ENCODE measurements at places on chromosomes 6 and 20.

GRCh38 chr6:15739867-15740266 lies 77.0 kb upstream of the DTNBP1 start:
- DNase-seq: no peak

- peak; percentile 51 for DNase-seq
Observed at GRCh38 chr6:37236921-37237320, 20.7 kb upstream of the TBC1D22B start.

- no peak for DNase-seq
Observed at GRCh38 chr6:39086294-39086693, 28.7 kb downstream of the SAYSD1 start.

DNA sequence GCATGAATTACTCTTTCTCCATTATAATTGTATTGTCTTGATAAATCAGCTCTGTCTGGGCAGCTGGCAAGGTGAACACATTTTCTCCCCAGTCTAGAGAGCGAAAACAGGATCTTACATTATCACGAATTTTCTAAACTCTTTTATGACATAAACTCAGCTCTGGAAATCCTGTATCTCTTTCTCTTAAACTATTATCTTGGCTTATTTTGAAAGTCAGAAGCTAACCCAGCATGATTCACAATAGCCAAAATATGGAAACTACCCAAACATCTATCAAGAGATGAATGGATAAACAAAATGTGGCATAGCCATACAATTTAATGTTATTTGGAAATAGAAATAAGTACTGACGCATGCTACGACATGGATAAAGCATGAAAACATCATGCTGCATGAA lies 25.9 kb upstream of the AGPAT4 start:
- DNase-seq: no peak

DNA sequence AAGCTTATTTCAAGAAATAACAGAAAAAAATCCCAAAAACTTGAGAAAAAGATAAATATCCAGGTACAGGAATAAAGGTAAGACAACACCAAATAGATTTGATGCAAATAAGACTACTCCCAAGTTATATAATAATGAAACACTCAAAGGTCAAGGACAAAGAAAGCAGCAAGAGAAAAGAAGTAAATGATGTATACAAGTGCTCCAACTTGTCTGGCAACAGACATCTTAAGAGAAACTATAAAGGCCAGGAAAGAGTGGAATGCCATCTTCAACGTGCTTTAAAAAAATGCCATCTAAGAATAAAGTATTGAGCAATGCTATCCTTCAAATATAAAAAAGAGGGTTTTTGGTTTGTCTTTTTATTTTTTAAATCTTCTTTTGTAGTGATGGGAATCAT lies 54.2 kb downstream of the REV3L start:
- no peak for DNase-seq

DNA sequence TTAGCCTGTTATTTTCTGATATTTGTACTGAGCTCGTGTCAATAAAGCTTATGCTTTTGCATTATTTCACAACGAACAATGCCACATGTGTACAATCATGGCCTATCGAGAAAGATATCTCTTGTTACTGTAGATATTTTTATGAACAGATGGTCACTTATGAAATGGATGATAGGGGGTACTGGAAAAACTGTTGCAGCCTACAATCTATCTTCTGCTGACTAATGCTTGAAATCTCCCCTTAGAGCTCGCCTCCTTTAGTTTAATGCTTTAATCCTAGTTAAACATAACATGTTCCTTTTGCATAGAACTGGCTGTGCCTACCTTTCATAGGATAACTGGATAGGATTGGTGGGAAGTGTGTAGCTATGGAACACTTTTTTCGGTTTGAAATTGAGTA lies 296.2 kb downstream of the FARS2 start:
- DNase-seq: no peak

DNA sequence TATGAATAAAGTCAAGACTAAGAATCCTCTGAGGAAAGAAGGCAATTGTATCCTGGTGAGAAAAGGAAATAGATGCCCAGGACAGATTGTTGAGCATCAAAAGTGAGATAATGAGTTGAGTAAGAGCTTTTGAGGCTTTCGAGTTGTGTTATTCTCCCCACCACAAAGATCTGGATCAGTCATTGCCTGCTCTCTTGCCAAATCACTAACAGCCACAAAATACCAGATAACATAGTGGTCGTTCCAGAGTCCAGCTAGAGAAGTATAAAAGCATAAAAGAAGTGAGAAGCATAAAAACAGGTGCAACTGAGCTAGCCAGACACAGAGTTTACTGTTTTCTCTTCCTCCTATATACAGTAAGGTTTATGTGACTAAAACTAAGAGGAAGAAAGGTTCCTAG lies 4.9 kb downstream of the SPINT4 start:
- DNase-seq: no peak

DNA sequence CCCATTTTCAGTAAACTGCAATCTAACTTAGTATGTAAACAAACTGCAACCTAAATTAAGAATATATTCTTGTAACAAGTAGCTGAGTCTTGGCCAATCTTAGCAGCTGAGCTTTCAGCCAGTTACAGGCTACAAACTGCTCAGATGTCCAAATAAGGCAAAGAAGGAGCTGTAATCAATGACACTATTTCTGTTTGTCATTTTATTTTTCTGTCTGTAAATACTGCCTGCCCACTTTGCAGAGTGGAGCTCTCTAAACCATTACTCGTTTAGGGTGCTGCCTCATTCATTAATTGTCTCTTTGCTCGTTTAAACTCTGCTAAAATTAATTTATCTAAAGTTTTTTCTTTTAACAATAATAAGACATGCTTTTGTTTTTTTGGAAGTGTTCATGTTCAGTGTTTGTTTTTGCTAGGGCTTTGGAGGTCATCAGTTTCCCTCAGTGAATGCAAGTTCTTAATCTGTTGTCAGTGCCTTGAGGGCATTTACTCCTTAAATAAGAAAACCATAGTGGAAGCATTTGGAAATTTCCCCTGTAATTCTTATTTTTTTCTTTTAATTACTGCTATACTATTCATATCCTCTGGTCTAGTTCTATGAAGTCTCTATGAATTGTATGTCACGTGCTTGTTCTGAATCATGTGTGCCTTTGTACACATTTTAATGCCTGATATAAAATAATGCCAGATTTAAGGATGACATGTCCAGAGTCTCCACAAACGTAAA lies 3.6 kb upstream of the PRL start:
- DNase-seq: no peak

DNA sequence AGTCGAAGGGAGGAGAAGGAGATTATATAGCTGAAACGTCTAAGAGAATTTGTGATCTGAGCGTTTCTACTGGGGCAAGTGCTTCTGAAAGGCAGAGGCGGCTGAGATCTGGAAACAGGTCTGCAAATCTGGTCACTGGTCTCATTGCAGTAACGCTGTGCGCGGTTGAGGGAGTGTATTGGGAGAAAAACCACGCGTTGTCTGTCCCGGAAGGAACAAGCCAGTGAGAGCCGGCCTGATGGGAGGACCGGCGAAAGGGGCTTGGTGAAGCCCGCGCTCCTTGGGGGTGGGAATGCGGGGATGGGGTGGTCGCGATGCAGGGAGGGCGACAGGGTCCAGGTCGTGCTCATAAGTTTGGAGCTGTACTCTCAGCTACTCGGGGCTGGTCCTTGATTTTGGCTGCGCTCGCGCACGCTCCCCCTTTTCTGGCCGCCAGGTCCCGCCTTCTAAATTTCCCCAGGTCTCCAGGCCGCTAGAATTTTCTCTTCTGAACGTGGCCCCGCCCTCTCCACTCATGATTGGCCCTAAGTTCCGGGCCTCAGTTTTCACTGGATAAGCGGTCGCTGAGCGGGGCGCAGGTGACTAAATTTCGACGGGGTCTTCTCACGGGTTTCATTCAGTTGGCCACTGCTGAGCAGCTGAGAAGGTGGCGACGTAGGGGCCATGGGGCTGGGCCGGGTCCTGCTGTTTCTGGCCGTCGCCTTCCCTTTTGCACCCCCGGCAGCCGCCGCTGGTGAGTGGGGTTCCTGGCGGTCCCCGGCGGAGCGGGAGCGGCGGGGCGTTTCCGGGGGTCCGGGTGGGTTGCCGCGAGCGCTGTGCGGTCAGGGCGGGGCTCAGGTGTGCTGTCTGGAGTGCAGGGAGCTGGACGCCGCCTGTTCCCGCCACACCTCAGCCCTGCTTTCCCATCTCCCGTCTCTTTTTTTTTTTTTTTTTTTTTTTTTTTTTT lies at the start of gene MICB:
MICB (plus strand) TSS at position 615 of the 946 bp plus-strand sequence; CDS start at position 664, 49 bp downstream.
- DNase-seq: peak; percentile 91

DNA sequence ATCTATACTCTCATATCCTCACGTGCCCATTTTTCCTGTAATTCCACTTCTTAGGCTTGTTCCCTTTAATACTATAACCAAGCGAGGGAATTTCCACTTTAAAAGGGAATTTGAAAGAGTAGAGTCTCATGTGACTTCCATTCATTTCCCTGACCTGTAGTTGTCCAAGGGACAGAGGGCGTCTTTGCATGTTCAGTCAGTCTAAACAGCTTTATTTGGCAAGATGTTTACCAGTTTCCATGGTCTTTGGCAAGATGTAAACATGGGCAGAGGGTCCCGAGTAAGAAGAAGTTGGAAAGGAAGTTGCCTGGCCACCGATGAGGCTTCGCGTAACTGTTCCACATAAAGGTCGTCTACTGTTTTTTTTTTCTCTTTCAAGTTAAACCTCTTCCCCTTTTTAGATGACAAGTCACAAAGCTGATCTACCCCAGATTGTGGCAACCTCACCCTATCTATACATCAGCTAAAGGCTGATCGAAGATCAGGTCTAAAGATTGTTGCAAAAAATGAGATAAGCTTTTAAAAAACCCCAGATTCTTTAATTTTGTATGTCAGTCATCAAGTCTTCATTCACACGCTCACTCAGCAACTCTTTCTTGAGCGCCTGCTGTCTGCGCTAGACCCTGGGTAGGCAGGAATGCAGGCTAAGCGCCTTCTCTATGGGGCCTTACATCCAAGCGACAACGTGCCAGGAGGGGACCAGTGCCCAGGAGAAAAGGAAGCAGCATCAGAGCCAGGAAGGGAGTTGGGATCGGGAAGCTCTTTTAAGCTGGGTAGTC lies 31.7 kb upstream of the CCR6 start:
- DNase-seq: no peak

DNA sequence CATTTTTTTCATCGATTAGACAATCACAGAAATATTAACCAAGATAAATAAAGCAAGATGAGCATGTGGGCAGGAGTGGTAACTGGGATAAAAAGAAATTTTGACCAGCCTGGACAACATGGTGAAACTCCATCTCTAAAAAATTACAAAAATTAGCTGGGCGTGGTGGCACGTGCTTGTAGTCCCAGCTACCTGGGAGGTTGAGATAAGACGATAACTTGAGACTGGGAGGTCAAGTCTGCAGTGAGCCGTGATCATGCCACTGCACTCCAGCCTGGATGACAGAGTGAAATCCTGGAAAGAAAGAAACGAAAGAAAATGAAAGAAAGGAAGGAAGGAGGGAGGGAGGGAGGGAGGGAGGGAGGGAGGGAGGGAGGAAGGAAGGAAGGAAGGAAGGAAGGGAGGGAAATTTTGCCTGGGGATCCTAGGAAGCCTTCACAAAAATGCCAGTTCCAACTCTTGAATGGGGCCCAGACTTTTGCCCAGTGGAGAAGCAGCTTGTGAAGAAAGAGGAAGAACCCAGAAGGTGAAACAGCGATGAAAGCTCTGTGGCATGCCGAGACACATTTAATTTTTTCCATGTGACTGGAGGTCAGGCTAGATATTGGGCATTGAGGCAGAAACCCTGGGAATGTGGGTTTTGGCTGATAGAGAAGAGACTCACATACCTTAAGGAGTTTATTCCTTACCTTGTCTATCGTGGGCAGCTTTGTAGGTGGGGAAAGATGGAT lies 20.3 kb downstream of the CCDC170 start:
- DNase-seq: no peak

GRCh38 chr20:41180599-41181333 lies 43.4 kb downstream of the PLCG1 start:
- DNase-seq: no peak

- no peak for DNase-seq
Observed at GRCh38 chr6:123636282-123636681, 468 bp downstream of the TRDN start.

- peak; percentile 46 for DNase-seq
Observed at GRCh38 chr20:19758133-19758500, at the start of gene RIN2. TSS of gene RIN2 (plus strand) at chr20:19758258. CDS start at chr20:19889602, 131,344 bp downstream.

DNA sequence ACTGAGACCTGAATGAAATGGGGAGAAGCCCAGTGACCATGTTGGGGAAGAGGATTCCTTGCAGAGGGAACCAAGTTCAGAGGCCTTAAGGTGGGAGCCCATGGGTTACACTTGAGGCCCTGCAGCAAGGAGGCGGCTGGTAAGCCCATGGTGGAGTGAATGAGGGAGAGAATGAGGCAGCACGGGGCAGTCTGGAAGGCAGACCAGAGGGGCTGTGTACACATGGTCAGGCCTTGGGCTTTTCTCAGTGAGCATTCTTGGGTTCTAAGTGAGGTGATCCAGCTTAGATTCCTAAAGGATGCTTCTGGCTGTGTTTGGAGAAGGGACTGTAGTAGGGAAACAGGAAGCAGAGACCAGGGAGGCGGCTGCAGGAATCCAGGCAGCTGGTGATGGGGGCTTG lies 19.0 kb downstream of the RNF114 start:
- no peak for DNase-seq

- no peak for DNase-seq
Observed at GRCh38 chr20:58308290-58308679, 1.2 kb upstream of the RAB22A start.

GRCh38 chr6:154504102-154504501 lies 6.4 kb downstream of the CNKSR3 start:
- DNase-seq: no peak

GRCh38 chr20:2314759-2315439 lies 19.1 kb downstream of the TGM3 start:
- peak; percentile 91 for DNase-seq

- DNase-seq: no peak
Observed at GRCh38 chr6:151353795-151354194, 37.6 kb downstream of the ZBTB2 start.

- DNase-seq: peak; percentile 68
Observed at GRCh38 chr6:47729019-47729418, 30.6 kb downstream of the ADGRF4 start.

GRCh38 chr6:82968708-82969107 lies 96.9 kb downstream of the UBE3D start:
- no peak for DNase-seq

- no peak for DNase-seq
Observed at GRCh38 chr6:147384029-147384428, 124.5 kb upstream of the SAMD5 start.

DNA sequence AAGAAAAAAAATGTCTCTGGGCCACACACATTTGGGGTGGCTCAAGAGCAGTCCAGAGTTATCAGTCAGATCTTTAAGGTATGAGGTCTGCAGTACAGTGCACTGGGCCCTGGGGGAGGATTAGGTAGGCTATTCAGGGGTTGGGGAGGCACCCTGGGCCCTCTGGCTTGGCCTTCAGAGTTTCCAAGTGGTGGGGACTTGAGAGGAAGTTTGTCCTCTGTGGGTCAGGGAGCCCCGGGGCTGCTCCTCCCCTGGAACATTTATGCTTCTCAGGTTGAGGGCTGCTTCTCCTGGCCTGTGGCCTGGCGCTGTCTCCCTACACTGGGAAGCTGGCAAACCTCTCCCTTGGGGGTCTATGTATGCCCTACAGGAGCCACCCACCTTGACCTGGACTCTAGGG lies 46.0 kb downstream of the PTK7 start:
- no peak for DNase-seq

- DNase-seq: peak; percentile 59
Observed at GRCh38 chr6:107115695-107116327, 496 bp upstream of the BEND3 start.
